SK-MEL-5 (cell line): ENCODE measurements at places on chromosomes 5 and 9. TPM values are rescaled to one million over a fixed set of nuclear protein-coding genes. Genes with fewer than 3 reads are reported as not detected.

The HSPB3 gene
- not detected in 2 replicates for total RNA-seq

The MELK gene
- total RNA-seq, result 25.7 and 27.0 TPM in 2 replicates

The FREM1 gene
- 0.24 TPM in 1 of 2 replicates, not detected in the other for total RNA-seq

The CREB3 gene
- total RNA-seq, result 21.8 and 27.2 TPM in 2 replicates

The RETREG1 gene
- 47.9 and 49.3 TPM in 2 replicates for total RNA-seq

The ANKRD31 gene
- 0.69 and 0.75 TPM in 2 replicates for total RNA-seq
